ENCODE measurements at places on chromosomes 13 and 19.
A peak's percentile ranks its signal among the peaks of the same experiment; 100 is the strongest.

DNA sequence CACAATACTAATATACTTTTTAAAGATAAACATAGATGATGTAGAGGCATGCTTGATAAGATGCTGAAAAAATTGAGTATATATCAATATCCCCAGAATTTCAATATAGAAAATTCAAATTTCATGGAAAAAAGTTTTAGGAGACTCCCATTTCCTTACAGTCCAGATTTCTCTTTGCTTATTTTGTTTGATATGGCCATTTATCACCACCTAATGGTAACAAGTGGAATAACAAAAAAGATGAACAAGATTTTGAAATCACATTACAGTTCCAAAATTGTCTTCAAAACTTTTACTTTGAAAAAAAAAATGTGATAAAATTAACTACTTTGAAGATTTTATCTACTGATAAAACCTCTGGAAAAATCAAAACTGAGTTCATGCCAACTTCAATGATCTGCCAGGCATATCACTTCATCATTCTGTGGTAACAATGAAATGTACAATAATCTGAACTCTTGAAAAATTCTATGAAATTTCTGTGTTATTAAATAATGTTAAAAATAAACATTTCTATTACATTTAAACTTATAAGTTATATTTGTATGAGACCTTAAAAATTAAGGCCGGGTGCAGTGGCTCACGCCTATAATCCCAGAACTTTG is 17.5 kb downstream of the MIPEP start:
- DNase-seq = peak; percentile 27

- DNase-seq = peak; percentile 8
Observed at GRCh38 chr19:56137405-56137804, 3.7 kb upstream of the ZNF444 start.

DNA sequence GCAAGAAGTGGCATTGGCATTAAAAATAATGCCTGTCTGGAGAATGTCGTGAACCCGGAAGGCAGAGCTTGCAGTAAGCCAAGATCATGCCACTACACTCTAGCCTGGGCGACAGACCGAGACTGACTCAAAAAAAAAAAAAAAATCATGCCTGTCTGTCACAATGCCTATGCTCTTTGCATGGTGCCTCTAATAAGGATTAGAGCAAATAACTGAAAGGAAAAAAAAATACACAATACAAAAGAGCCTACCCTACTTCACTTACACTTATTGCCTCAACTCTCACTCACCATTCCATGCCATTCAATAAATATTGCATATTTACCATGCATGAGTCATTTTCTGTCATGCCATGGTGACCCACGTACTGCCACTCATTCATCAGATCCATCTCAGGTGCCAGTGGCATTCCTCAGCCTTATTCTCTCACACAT is 49.1 kb downstream of the TBC1D4 start:
- DNase-seq = no peak

GRCh38 chr13:39481491-39481890 is 121.5 kb downstream of the LHFPL6 start:
- DNase-seq = no peak

- no peak for DNase-seq
Observed at GRCh38 chr13:46896341-46897137, at the start of gene HTR2A. TSS of gene HTR2A (minus strand) at chr13:46897053. CDS start at chr13:46895906, 1,147 bp downstream.

- DNase-seq = no peak
Observed at GRCh38 chr13:70994191-70994590, 872.8 kb downstream of the DACH1 start.

DNA sequence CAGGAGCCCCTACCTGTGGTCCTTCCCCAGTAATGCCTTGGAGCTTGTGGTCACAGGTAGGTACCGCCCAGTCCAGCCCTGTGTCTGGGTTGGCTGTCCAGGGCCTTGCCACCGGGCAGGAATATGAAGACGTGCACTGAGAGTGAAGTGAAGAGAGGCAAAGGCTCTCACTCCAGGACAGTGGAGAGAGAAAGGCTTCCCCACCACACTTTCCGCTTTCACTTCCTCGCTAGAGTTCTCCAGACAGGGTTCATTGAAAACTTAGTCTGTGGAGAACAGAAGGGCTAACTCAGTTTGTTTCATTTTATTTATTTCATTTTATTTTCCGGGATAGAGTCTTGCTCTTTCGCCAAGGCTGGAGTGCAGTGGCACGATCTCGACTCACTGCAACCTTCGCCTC is 14.2 kb downstream of the FCAR start:
- DNase-seq = no peak

- no peak for DNase-seq
Observed at GRCh38 chr13:104411141-104411765, 1345.0 kb upstream of the SLC10A2 start.

GRCh38 chr19:15354566-15355296 is 22.4 kb upstream of the BRD4 start:
- no peak for DNase-seq

GRCh38 chr13:80802946-80803345 is 462.0 kb upstream of the SPRY2 start:
- no peak for DNase-seq

- no peak for DNase-seq
Observed at GRCh38 chr19:55352040-55352439, 2.5 kb downstream of the COX6B2 start.

- no peak for DNase-seq
Observed at GRCh38 chr19:50377517-50377916, 1.3 kb downstream of the NR1H2 start.

DNA sequence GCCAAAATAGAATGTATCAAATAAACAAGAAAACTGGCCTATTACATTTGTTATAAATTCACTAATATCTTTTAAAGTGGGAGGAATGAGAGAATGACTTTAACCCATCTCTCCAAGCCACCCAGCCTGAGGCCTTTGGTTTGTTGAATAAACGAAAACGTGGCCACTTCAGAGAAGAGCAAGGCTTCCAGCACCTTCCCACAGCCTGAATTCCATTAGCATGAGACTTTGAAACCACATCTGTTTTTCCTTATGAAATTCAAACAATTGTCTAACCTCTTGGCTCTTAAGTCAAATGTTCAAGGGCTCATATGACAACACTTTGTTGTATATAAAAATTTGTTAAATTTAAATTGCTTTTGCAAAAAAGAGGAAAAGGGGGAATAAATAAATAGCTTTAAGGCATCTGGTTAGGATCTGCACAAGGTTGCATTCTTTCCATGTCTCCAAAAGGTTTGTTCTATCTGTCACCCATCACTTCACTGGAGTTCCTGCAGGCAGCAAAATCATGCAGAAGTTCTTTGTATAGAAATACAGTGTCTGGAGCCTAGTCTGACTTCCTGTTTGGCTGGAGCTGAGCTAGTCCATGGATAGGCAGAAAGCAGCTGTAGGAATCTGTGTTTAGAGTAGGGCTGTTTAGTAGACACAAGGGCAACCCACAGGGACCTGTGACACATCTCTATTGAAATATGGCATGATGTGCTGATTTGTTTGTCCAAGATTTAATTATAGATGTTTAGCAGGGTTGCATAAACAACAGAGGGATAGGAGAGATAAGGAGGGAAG is 502.3 kb downstream of the KCTD12 start:
- DNase-seq = peak; percentile 69

GRCh38 chr13:93539914-93540313 is 313.3 kb downstream of the GPC6 start:
- no peak for DNase-seq

- no peak for DNase-seq
Observed at GRCh38 chr13:53601113-53601512, 572.5 kb downstream of the OLFM4 start.

- DNase-seq = no peak
Observed at GRCh38 chr13:71803066-71803465, 63.9 kb downstream of the DACH1 start.

DNA sequence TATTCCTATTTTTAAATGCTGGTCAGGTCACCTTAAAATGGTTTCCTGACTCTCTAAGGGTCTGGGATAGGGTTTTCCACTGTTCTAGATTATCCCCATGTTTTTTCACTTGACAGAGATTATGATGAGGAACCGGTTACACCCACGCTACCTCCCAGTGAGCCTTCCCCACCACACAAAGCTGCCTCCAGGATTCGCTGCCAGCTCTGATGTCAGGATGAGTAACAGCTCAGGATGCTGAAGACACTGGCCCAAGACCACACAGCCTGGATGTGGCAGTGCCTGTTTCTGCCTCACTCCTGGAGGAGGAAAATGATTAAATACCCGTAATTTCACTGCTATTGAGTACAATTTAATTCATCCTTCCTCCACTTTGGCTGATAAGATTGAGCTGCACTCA is 22.9 kb downstream of the ZNF114 start:
- no peak for DNase-seq

- DNase-seq = no peak
Observed at GRCh38 chr13:41835871-41836270, 125.0 kb downstream of the VWA8 start.

DNA sequence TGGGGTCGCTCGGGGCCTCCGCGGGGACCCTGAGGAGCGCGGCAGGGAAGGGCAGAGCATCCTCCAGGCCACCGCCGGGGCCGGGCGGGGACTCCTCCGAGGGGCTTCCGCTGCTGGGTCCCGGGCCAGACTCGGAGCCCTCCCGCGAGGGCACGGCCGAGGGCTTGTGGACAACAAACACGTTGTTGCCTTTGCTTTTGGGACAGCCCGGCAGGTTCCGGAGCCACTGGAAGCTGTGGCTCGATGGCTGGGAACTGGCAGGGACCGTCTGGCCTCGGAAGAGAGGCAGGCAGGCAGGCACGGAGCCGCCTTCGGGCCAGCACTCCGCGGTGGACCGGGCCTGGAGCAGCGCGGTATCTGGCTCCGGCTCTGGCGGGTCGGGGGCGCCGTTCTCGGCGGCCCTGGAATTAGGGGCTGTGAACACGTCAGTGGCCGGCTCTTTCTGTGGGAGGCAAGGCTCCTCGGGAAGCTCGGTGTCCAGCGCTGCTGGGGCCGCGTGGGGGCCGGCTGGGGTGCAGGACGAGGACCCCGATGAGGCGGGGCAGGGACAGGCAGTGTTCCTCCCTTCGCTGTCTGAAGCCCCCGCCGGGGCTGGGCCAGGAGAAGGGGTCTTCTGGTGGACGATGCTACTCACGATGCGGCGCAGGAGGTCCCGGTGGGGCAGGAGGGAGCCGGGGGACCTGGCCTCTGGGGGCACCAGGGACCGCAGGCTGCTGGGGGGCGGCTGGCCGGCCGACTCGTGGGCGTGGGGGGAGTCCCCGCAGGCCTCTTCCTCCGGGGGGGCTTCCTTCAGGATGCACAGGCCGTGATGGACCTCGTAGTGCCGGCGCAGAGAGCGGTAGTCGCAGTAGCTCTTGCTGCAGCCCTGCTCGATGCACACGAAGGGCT is 27.6 kb downstream of the ZNF541 start:
- no peak for DNase-seq

- peak; percentile 43 for DNase-seq
Observed at GRCh38 chr13:45860240-45860639, 8.7 kb upstream of the SIAH3 start.

- DNase-seq = no peak
Observed at GRCh38 chr19:48133094-48133493, 22.5 kb upstream of the PLA2G4C start.

- DNase-seq = no peak
Observed at GRCh38 chr19:49863935-49864320, 3.4 kb downstream of the PNKP start.

- no peak for DNase-seq
Observed at GRCh38 chr19:17796013-17796837, 1.3 kb downstream of the B3GNT3 start.

- no peak for DNase-seq
Observed at GRCh38 chr19:43984687-43985000, 656 bp downstream of the ZNF155 start.

GRCh38 chr19:17333611-17334413 is 843 bp downstream of the ANO8 start:
- DNase-seq = no peak

Data from endothelial cell of umbilical vein (primary cell).